ENCODE measurements at places on chromosomes 6 and 20.
A peak's percentile ranks its signal among the peaks of the same experiment; 100 is the strongest.

GRCh38 chr6:72350296-72350881 lies 271.5 kb upstream of the KCNQ5 start:
- no peak for DNase-seq

GRCh38 chr20:33277471-33278441 lies 5.3 kb upstream of the BPIFB1 start:
- DNase-seq = peak; percentile 56

- peak; percentile 56 for DNase-seq
Observed at GRCh38 chr6:134295953-134296553, 21.9 kb downstream of the SGK1 start.

DNA sequence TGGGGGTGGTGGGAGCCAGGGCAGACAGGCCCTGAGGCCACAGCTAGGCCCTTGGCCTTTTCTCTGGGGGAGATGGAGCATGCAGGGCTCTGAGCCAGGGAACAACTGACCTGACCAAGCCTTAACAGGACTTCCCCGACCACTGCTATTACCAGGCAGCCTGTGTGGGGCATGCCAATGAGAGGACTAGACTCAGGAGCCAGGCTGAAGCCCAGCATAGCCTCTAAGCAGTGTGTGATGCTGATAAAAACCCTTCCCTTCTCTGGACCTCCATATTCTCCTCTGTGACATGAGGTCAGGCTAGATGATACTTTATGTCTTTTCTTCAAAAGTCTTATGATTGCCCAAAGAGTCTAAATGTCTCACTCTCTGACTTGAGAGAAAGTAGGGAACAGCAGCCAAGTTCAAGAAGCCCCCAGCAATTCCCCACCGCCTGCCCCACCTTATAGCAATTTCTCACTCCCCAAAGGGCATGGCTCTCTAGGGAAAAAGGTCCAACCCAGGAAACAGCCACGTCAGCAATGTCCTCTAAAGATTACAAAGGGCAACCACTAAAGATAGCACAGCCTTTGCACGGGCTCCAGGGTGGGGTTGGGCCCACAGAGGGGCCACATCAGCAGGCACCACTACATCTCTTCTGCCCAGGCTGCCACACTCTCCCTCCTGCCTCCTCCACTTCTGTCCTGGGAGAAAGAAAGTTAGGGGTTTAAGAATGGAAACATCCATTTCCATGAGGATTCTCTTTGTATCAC lies 71.3 kb downstream of the TRERF1 start:
- no peak for DNase-seq

DNA sequence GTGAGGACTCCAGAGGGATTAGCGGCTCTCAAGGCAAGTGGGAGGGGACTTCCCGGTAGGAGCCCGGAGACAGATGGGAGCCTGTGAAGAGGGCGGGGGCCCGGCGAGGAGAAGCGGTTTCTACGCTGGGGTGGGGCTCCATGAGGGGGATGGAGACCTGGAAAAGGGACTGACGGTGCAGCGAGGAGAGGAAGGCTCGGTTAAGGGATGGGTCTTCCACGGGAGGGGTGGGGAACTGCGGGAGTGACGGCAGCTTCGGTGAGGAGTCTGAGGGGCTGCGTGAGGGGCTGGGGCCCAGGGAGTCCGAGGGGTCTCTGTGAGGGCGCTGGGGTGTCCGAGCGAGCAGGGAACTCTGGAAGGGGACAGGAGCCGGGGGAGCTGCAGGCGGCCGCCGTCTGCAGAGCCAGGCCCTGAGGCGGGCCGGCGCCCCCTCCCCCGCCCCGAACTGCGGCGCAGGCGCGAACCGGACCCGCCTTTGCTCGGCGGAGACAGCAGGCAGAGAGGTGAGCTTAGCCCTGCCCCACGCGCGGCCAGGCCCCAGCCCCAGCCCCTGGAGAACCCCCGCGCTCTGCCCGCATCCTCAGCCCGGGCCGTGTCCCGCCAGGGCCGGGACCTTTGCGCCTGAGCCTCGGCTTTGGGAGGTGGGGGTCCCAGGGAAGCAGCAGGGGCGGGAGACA lies at the start of gene NRSN2:
Gene NRSN2, plus strand, starts transcription at position 472 of the 677 bp plus-strand sequence. CDS start 2,533 bp downstream, outside the sequence.
- peak; percentile 90 for DNase-seq

DNA sequence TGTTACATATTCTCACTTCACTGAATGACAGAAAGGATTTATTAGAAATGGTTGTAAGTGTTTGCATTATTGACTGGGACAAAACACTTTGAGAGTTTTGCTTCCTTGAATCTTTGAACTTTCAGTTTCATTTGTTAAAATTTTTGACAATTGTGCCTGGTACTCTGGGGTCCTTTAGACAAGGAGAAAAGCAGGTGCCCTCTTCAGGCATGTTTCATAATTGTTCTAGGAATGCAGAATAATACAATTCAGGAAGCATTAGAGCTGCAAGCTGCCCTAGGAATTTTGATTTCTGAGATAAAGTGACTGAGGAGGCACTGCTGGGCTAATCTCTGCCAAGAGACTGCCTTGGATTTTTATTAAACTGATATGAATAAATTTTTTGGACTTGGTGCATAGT lies 49.7 kb downstream of the TOP1 start:
- DNase-seq = no peak

DNA sequence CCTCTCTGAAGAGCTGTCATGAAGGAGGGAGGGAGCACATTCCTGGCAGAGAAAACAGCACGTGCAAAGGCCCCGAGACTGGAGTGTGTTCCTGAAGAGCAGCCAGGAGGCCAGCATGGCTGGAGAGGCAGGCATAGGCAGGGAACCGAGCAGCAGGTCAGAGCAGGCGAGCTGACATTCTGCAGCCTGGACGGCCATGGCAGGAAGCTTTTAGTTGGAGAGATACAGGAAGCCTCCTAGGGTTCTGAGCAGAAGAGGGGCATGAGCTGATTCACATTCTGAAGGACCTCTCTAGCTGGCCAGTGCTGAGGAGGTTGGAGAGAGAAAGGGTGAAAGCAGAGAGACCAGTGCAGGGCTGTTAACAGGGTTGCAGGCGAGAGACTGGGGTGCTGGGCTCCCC lies 29.7 kb downstream of the POFUT1 start:
- no peak for DNase-seq

DNA sequence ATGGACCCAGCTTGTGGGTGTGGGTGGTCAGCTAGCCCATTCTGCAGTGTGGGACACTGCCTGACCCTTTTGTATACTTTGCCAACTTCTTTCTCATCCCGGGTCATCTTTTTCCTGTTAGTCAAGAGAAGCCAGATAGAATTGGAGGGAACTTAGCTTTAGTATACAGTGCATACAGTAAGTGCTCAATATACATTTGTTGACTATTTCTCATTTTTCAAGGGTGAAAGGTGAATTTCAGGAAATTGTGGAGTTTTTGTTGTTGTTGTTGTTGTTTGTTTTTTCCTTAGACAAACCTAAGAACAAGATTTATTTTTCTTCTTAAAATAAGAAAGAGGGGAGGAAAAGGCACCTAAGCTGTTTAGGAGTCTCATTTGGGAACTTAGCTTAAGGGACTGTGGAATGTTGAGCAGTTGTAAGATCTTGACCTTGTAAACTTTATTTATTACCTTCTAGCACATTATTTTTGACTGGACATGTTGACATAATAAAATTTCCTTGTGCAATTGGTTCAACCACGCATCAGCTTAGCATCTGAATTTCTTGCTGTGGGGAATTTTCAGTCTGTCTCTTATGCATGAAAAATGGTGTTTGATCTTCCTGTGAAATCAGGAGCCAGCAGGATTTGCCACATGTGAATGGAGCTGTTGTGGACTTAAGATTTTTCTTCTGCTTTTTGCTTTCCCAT lies 113.6 kb downstream of the ARID1B start:
- DNase-seq = no peak

- no peak for DNase-seq
Observed at GRCh38 chr6:42274898-42275297, 57.2 kb upstream of the MRPS10 start.

- no peak for DNase-seq
Observed at GRCh38 chr20:47181056-47181862, 175.2 kb downstream of the ZMYND8 start.

DNA sequence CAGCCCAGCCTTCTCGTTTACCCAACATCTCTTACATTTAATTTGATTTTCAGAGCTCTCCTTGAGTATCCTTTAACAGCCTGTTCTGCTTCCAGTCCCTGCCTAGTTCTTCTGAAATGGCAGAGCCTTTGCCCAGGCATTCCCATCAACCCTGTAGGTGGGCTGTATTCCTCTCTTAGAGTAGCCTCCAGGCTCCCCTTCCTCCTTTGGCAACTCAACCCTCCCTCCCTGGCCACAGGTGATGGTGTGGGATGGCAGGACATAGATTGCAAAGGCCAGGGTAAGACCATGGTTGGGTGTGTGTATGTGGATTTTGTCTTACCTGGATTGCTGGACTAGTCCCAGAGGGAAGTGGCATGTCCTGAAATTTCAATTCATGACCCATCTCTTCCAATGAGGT lies 125.4 kb downstream of the F13A1 start:
- DNase-seq = no peak

DNA sequence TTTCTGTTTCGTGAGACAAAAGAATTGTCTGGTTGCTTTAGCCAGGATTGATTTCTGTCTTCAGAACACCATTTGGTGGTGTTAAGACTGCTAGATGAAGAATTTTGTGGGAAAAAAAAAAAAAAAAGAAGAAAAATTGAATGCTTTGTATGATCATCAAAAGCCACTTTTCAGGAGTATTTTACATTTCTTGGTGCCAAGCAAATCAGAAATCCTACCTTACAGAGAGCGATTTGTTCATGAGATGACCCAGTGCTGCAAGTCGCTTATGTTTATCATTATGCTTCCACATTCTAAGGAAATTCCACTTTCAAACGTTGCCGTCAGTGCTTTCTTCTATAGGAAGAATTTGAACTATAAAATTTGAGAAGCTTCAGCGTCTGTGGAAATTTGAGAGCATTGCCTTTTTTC lies 228.7 kb downstream of the BCKDHB start:
- DNase-seq = no peak

GRCh38 chr20:23622839-23623343 lies 14.9 kb downstream of the CST3 start:
- DNase-seq = no peak

DNA sequence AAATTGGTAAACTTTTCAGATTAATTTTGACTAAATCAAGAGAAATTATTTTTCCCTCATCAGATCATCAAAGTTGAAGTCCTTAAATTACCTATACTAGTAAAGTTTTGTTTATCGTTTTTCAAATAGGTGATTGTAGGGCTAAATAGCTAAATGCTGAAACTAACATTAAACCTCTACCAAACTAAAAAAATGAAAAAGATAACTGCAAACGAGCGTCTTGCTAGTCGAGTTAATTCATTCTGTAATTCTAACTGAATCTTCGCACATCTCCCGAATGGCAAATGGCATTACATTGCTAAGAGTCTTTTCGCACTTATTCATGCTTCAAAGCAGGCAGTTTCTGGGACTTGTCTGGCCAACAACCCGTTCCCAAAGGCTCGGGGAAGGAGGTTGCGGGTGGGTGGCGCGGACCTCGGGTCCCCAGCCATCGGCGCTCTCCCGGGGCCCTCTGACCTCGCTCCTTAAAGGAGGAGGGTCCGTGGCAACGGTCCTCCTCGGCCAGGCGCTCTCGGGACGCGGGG lies 43.8 kb downstream of the POPDC3 start:
- no peak for DNase-seq

GRCh38 chr20:433300-433975 lies 25.3 kb downstream of the RBCK1 start:
- DNase-seq = no peak

GRCh38 chr20:61719691-61720347 lies 345.9 kb downstream of the TAF4 start:
- DNase-seq = no peak

DNA sequence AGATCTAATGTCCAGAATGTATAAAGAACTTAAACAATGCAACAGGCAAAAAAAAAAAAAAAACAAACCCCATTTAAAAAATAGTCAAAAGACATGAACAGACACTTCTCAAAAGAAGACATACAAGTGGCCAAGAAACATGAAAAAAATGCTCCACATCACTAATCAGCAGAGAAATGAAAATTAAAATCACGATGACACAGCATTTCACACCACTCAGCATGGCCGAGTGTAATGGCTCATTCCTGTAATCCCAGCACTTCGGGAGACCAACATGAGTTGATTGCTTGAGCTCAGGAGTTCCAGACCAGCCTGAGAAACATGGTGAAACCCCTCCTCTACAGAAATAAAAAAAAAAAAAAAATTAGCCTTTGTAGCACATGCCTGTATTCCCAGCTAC lies 701.4 kb upstream of the NRSN1 start:
- no peak for DNase-seq

DNA sequence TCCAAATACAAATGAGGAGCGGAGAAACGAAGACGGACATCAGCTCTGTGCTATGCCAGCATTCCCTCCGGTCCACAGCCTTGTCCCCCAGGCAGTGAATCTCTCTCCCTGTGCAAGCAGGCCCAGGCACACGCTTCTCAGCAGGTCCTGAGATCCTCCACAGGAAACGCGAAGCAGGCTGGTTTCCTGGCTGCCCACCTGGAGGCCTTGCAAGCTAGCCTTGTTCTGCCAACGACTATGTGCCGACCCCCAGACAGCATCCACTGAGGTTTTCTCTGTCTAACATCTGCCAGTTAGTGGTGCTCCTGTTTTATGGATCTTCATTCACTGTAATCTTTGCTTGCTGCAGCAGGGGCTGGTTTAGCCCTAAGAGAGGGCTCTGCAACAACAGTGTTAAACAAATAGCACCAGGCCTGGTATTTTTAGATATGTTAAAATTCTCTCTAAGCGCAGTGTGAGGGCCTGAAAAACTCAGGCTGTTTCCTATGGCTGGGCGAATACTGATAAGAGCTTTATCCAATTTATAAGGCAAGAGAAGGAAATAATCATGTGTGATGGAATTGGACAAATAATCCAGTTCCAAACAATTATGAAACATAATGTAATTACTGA lies 386.0 kb upstream of the ARID1B start:
- no peak for DNase-seq

- no peak for DNase-seq
Observed at GRCh38 chr6:3795836-3796718, 44.6 kb upstream of the PXDC1 start.

DNA sequence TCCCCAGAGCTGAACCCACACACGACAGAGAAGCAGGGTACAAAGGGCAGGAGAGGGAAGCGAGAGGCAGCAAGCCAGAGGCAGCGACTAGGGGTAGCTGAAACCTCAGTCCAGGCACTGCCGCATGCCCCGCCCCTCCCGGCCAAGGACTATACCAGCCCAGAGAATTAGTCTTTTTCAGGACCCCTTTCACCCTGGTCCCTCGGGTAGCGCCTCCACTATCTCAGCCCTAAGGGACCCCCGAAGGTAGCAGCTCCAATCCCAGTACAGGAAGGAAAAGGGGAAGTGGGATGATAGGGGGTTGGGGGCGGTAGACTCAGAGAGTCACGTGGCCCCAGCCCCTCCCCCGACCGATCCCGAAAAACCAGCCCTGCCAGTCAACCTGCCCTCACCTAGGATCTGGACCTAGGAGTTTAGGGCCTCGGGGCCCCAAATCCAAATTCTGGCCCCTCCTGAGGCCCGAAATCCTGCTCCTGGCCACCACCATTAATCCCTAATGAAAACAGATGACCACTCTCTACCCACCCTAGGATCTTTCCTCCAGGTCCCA lies 1.3 kb downstream of the RGL2 start:
- no peak for DNase-seq

DNA sequence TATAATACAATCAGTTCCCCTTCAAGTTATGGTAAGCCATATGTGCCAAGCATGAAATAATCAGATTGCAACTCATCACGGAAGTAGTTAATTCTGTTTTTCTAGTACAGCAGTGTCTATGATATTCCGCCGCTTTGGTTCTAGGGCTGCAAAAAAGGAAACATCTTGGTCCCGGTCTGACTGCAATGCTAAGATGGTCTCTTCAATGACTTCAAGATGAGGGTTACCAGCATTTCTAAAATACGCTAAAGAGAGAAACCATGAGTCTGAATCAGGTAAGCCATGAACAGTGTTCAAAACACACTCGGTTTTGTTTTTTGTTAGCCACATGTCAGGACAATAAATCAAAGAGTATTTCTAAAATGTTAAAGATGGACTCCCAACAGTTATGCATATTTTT lies 3.2 kb upstream of the ANKRD60 start:
- DNase-seq = peak; percentile 72

All from NCI-H2171 (cell line).